Stimulated activated CD8-positive, alpha-beta memory T cell treated with anti-CD3 and anti-CD28 coated beads, Interleukin-15, amount 100 ng/mL, for 4 hours (primary cell): ENCODE measurements at places on chromosomes 1 and 21.

- no peak for DNase-seq
These were observed 45.7 kb downstream of the ZC3H11B start for GRCh38 chr1:219566951-219567947.

- DNase-seq = no peak
These were observed 64.1 kb downstream of the MIS18A start for GRCh38 chr21:32214654-32215305.

DNA sequence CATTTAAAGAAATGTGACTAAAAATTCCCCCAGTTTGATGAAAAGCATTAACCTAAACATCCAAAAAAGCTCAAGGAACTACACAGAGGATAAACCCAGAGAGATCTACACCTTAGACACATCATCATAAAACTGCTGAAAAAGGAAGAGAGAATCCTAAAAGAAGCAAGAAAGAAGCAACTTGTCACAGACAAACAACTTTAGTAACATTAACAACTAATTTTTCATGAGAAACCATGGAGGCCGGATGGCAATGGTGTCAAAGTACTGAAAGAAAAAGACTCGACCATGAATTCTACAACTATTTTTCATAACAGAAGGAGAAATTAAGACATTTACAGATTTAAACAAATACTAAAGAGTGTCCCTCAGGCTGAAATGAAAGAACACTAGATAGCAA, 17.7 kb downstream of the ZNF644 start:
- DNase-seq = no peak

DNA sequence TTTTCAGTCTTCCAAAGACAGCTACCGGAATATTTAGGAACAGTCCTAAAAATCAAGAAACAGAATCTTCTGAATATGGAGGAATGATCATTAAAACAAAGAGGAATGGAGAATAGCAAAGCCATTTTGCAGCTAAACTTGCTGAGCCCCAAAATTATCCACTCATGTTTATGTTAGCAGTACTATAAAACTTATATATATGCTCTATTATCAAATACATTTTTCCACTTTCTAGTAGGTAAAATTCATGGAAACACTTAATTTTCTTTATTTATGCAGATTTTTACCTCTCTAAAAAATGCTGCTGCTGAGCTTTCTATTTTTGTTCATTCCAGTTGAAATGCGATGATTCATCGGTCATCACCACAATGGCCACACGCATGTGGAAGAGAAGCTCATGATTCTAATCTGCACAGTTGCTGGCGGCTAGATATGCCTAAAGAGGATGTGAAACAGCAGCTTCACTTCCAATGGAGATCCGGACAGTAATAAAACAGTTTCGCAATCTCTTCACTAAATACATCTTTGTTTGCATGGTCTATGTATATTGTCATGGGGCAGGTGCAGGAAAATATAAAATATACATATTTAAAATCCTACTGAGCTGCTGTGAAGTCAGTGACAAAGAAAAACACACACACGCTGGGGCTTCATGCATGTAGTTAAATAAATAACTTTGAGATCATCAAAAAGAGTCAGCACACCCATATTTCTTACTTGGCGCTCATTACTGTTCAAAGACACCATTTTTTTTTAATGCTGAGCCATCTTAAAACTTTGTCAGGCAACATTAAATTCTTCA, 292.2 kb downstream of the SMYD3 start:
- no peak for DNase-seq

- no peak for DNase-seq
These were observed 53.1 kb downstream of the PHC2 start for GRCh38 chr1:33377756-33378155.

- no peak for DNase-seq
These were observed 510.4 kb upstream of the ZP4 start for GRCh38 chr1:238401144-238401543.

GRCh38 chr1:204319462-204319861, 40.3 kb downstream of the PLEKHA6 start:
- DNase-seq = no peak

DNA sequence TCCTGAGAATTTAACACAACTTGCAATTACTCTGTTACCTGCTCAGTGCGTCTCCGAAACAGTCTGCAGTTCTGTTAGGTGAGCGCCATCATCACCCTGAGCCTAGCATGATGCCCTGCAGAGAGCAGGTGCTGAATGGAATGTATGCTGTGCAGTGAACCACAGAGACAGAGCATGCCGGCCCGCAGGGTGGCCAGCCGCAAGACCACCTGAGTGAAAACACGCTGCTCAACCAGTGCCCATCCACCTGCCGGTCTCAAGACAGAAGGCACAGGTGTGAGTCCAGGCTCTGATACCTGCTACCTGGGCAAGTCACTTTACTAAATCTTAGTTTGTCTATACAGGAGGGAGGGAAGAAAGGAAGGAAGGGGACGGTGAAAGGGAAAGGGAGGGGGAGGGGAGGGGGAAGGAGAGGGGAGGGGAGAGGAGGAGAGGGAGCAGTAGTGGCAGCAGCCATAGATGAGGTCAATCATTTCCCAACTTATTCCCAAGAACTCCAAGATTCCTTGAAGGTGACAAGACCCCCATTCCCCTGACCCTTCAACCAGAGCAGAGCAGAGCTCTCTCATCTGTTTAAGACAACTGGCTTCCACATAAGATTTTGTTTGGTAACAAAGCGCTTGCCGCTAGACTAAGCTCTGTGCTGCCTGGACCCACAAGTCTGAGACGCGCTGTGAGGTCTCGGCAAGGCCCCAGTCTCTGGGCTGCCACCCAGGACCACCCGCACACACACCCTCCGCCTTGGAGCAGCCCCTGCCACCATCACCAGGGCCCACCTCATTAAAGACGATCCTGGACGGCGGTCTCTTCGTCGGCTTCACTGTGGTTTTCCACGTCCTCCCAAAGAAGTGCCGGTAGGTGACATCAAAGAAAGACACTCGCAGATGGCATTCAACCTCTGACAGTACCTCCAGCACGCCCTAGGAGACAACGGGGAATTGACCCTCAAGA, 14.5 kb downstream of the NPHP4 start:
- DNase-seq = no peak

- no peak for DNase-seq
These were observed 4.2 kb upstream of the C1orf174 start for GRCh38 chr1:3904006-3904842.

DNA sequence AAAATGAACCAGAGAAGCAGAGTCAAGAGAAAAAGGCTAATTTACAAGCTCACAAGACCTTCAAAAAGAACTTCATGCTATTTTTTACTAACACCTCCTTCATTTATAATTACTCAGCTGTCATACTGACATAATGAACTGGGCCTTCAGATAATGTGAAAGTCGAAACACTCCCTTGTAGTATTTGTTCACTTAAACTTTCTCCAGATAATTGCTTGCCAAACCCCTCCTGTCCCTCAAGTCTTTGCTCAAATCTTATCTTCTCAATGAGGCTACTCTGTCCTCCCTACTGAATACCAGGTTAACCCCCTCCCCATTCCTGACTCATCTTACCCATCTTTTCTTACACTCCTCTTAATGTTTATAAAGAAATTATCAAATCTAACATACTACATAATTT, 11.1 kb upstream of the MAP3K21 start:
- DNase-seq = no peak

- no peak for DNase-seq
These were observed 287.5 kb downstream of the SMYD3 start for GRCh38 chr1:246219508-246220030.

DNA sequence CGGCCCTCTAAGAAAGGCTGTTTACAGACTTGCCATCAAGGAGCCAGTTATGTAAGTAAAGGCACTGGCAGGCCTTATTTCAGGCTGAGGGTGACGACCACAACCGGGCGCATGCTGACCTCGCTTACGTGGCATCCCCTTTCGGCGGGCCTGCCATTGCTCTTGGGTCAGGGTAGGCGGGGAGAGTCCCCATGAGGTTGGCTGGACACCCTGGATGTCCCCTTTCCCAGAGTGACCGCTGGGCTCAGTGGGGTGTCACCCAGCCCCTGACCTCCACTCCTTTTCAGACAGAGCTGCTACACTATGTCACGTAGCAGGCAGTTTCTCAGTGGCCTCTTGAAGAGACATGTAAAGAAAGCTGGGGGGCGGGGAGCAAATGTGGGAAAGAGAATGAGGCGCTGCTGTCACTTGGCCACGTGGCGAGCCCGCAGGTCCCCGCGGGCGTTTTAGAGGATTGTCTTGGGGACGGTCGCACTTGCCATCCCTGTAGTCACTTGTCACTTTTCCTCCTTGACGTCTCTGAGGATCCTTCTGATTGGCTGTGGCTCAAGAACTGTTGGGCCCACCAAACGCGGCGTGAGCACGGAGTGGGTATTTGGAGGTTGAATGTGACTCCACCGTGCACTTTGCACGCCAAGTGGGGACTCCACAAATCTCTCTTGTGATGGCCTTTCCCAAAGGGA, 42.2 kb downstream of the SLC37A1 start:
- DNase-seq = no peak

GRCh38 chr21:34967509-34968289, 81.4 kb downstream of the RUNX1 start:
- DNase-seq = no peak

DNA sequence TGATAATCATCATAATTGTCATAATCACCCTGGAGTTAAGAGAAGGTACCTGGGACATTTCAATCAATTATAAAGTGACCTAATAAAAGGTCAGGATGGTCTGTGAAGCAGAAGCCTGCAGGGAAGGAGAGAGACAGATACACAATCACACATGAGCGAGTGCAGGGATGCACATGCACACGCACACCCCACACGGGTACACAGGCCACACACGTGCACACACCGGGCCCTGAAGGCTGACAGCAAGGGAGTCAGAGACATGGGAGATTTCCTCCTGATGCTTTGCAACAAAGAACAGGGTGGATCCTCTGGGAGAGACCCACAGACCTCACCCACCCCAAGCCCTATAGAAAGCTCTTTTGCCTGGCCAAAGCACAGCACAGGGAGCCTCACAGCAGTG, 82.3 kb upstream of the ZC3H12A start:
- no peak for DNase-seq

- no peak for DNase-seq
These were observed 35.1 kb downstream of the LHX4 start for GRCh38 chr1:180265201-180265600.

GRCh38 chr1:206101351-206102045, 15.7 kb downstream of the AVPR1B start:
- DNase-seq = no peak

- DNase-seq = no peak
These were observed 6.8 kb downstream of the RGS5 start for GRCh38 chr1:163195728-163196448.

DNA sequence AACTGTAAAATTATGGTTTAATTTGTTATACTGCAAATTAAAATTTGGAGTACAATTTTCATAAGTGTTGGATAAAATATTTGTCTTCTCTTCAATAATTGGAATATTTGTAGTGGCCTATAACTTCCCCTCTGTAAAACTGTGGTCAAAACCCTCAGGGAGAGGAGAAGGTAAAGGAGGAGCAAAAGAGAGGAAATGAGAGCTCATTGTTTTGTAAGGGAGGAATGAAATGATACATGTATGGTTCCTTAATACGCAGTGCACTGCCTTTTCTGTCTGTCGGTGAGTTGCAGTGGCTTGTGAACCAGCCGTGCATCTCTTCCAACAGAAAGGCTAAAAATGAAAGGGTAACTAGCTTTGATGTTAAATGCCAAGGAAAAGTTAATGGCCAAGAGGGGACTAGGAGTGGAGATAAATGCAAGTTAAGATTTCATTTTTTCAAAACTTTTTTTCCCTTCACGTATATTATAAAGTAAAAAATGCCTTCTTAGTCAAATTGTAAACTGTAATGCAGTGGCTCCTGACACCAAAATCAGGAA, 26.4 kb downstream of the LRRC8D start:
- no peak for DNase-seq

- no peak for DNase-seq
These were observed 6.1 kb downstream of the GPSM2 start for GRCh38 chr1:108882837-108883236.

- DNase-seq = no peak
These were observed 11.8 kb downstream of the C1orf116 start for GRCh38 chr1:207020709-207021107.

- no peak for DNase-seq
These were observed 94.5 kb downstream of the HUNK start for GRCh38 chr21:31967334-31967733.

- no peak for DNase-seq
These were observed 22.8 kb downstream of the ALG14 start for GRCh38 chr1:95049935-95050334.

DNA sequence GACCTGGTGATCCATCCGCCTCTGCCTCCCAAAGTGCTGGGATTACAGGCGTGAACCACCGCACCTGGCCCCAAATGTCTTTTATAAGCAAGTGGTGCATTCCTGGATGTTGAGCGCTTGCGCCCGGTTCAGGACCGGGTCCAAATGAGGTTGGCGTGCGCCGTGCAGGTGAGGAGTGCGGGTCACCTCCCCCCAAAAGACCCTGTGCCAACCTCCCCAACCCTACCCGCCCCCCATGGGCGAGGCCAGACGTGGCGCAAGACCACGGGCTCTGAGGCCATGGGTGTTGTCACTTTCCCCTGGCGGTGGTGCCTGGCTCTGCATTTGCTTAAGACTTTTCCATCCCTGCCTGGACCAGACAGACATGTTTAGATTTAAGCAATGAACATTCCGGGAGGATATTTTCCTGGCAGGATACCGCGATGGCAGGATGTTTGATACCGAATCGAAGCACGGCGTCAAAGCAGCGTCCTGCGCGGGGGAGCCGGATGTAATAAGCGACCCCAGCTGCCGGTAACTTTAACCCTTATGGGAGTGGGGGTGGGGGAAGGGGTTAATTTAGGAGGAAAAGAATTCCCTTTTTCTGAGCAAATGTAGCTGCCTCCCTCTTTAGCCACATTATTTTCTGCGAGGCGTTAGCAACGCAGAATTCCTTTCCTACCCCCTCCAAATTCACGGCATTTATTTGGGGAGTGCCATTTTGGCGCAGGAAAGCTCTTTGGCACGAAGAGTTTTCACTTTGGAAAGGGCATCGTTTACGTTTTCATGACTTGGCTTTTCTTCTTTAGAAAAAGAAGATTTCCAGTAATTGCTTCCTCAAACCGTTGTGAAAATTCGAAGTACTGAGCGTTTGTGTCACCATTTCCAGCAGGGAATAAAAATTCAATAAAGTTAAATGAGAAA, 27.8 kb upstream of the RNF187 start:
- no peak for DNase-seq

GRCh38 chr21:16193496-16194094, 463.8 kb downstream of the USP25 start:
- no peak for DNase-seq

DNA sequence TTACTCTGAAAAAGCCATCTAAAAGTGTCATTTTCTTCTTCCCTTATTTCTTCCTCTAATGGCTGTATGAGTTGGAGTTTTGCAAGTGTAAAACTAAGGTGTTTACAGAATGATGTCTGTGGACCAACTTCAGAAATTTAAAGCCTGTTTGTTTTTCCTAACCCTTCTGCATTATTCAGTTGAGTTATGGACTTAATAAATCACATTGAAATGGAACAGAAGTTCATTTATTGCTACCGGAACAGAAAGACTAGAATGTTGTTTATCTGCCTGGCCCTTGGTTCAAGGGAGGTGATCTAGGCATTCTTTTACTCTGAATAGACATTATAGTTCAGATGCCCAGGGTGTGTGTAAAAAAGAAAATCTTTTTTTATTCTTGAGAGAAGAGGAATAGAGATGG, 24.8 kb downstream of the SYT14 start:
- no peak for DNase-seq

- no peak for DNase-seq
These were observed 81.0 kb downstream of the KCNJ15 start for GRCh38 chr21:38337793-38338192.
